ENCODE measurements at places on chromosomes 1 and 21.

DNA sequence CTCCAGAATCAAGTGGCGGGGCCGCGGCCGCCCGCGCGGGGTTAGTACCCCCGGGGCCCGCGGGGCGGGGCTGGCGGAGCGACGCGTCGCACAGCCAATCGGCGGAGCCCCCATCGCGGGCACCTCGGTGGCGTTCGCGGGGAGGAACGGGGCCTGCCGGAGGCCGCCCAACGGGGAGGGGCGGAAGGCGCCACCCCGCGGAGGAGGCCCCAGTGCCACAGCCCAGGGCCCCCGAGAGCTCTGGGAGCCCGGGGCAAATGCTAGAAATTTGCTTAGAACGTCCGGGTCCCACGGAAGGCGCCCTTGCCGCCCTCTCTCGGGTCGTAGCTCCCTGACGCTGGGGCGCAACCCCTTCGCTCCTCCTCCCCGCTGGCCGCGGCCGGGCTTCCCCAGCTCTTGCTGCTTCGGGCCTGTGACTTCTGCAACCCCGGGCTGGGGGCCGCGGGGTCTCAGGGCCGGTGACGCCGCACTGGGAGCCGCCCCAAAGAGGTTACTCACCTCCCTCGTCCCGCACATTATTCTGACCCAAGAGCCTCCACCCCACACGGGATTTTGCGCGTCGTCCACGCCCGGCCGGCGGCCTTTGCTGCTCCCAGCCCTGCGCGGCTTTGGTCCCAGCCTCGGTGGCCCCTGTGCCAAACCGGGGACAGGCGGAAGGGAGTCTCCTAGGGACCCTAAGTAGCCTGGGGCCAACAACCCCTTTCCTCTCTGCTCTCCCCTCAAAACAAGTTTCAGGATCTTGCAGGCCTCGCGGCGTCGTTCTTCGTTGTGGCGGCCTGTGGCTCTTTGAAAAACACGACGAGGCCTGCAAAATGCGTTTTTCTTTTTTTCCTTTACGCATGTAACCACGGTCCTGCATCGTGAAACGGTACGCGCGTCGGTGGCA is at the start of gene RUNX3:
TSS of gene RUNX3 (minus strand) at position 17 of the 886 bp plus-strand sequence. CDS start 408 bp downstream, outside the sequence.
- no peak for DNase-seq

GRCh38 chr1:189220750-189221149 is 1256.9 kb downstream of the BRINP3 start:
- no peak for DNase-seq

GRCh38 chr1:209010475-209011230 is 572.9 kb upstream of the CAMK1G start:
- no peak for DNase-seq

- DNase-seq, result no peak
These were observed 13.4 kb downstream of the OR2T1 start for GRCh38 chr1:248416226-248416625.
